ENCODE measurements at places on chromosomes 7 and 10. TPM values are rescaled to one million over a fixed set of nuclear protein-coding genes. Genes with fewer than 3 reads are reported as not detected.
A peak's percentile ranks its signal among the peaks of the same experiment; 100 is the strongest.

GRCh38 chr10:117944676-117945447 is 101.9 kb downstream of the RAB11FIP2 start:
- H3K27ac ChIP-seq, result no peak overlapping the region
- peaks cover 4% of the 10 kb centered on the region for H3K27me3 ChIP-seq
- no peaks in the 10 kb centered on the region for H3K36me3 ChIP-seq
- no peaks in the 10 kb centered on the region for H3K4me1 ChIP-seq

DNA sequence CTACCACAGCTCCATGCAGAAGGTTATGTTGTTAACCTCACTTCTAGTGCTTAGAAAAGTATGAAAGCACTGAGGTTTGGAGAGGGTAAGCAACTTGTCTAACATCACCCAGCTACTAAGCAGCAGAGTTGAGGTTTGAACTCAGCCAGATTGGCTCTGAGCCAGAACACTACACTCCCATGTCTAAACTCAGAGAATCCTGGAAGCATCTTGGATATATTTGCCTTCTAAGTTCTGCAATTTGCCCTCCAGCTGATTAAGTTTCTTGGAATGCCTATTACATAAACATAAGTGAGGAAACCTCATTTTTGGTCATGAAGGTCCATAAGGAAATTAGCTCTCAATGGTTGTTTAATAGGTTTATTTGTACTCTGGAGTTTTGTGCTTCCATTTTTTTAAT is 78.1 kb upstream of the PHYHIPL start:
- no peaks in the 10 kb centered on the region for H3K4me1 ChIP-seq
- H3K36me3 ChIP-seq, result no peaks in the 10 kb centered on the region
- no peak for DNase-seq
- no peak overlapping the region for H3K27ac ChIP-seq

DNA sequence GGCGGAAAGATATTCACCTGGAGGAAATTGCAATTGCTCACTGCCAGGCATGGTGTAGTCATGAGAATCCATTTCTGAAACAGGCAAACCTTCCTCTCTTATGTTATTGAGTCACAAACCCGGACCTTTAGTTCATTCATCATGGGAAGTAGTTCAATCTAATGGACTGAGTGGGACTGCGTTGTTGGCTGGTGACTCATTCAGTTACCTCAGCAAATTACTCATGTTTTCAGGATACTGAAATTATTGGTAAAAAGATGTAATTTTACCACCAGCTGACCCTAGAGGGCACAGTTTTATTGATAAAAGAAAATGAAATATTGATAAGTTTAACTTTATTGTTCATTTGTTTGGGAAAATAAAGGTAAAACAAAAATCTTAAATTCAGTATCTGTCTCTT is 1194.4 kb upstream of the SORCS1 start:
- H3K27ac ChIP-seq, result no peak overlapping the region
- no peak overlapping the region for H3K4me3 ChIP-seq
- DNase-seq, result no peak
- H3K27me3 ChIP-seq, result no peaks in the 10 kb centered on the region
- H3K36me3 ChIP-seq, result no peaks in the 10 kb centered on the region

CPA1 gene
- not detected for polyA plus RNA-seq

- no peaks in the 10 kb centered on the region for H3K27me3 ChIP-seq
- peaks cover 23% of the 10 kb centered on the region for H3K36me3 ChIP-seq
- peak overlapping the region; percentile 95 for H3K27ac ChIP-seq
- H3K4me1 ChIP-seq, result peaks cover 23% of the 10 kb centered on the region
These were observed 350 bp upstream of the ZNF37A start for GRCh38 chr10:38093816-38094157.

TRIM50 gene
- not detected for polyA plus RNA-seq

RADIL gene
- not detected for polyA plus RNA-seq

- no peak overlapping the region for H3K4me3 ChIP-seq
- no peaks in the 10 kb centered on the region for H3K27me3 ChIP-seq
- H3K27ac ChIP-seq, result peak overlapping the region; percentile 94
- peaks cover 17% of the 10 kb centered on the region for H3K36me3 ChIP-seq
These were observed 5.8 kb downstream of the DBNL start for GRCh38 chr7:44050121-44050914.

GRCh38 chr7:157650801-157651200 is 314.0 kb downstream of the DNAJB6 start:
- no peaks in the 10 kb centered on the region for H3K27me3 ChIP-seq
- H3K27ac ChIP-seq, result no peak overlapping the region
- H3K4me3 ChIP-seq, result no peak overlapping the region
- no peak for DNase-seq

WEE2 gene
- polyA plus RNA-seq, result not detected

GRCh38 chr7:77698042-77698625 is 1.9 kb downstream of the RSBN1L start:
- H3K4me1 ChIP-seq, result peaks cover 68% of the 10 kb centered on the region
- no peaks in the 10 kb centered on the region for H3K27me3 ChIP-seq
- no peak for DNase-seq
- H3K27ac ChIP-seq, result peak overlapping the region; percentile 93
- H3K4me3 ChIP-seq, result peak overlapping the region; percentile 99
- peaks cover 7% of the 10 kb centered on the region for H3K36me3 ChIP-seq

- H3K27ac ChIP-seq, result no peak overlapping the region
- H3K4me1 ChIP-seq, result no peaks in the 10 kb centered on the region
- DNase-seq, result no peak
- H3K4me3 ChIP-seq, result no peak overlapping the region
- H3K36me3 ChIP-seq, result no peaks in the 10 kb centered on the region
These were observed 41.4 kb upstream of the PNLIPRP3 start for GRCh38 chr10:116385994-116386809.

- peaks cover 17% of the 10 kb centered on the region for H3K4me1 ChIP-seq
- no peak overlapping the region for H3K4me3 ChIP-seq
- DNase-seq, result no peak
- H3K27me3 ChIP-seq, result peaks cover 15% of the 10 kb centered on the region
- H3K27ac ChIP-seq, result peak overlapping the region; percentile 9
These were observed 52.7 kb downstream of the RBM17 start for GRCh38 chr10:6141296-6142151.

- no peak for DNase-seq
- H3K4me3 ChIP-seq, result no peak overlapping the region
- H3K27me3 ChIP-seq, result no peaks in the 10 kb centered on the region
- no peaks in the 10 kb centered on the region for H3K36me3 ChIP-seq
- no peak overlapping the region for H3K27ac ChIP-seq
These were observed 59.1 kb downstream of the HGF start for GRCh38 chr7:81710751-81711150.

- no peak for DNase-seq
- no peak overlapping the region for H3K4me3 ChIP-seq
- no peak overlapping the region for H3K27ac ChIP-seq
- H3K4me1 ChIP-seq, result no peaks in the 10 kb centered on the region
These were observed 240.7 kb downstream of the TCERG1L start for GRCh38 chr10:131070856-131071255.

DNA sequence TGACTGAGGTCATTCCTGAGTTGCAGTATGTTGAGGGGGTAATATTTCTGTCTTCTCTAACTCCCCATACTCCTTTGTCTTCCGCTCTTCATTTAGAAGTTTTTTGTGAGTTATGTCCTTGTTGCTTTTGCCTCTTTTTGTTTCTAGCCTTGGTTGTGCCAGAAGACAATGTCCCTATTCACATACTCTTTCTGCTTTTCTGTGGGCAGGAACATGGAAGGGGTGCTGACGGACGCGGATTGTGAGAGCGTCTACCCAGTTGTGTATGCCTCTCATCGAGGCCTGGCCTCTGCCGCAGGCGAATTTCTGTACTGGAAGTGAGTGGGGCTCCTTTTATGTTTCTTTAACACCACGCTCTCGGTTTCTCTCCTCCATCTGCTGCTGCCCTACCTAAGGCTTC is 20.5 kb downstream of the STAG3 start:
- peak overlapping the region; percentile 90 for H3K27ac ChIP-seq
- no peaks in the 10 kb centered on the region for H3K27me3 ChIP-seq
- peaks cover 64% of the 10 kb centered on the region for H3K4me1 ChIP-seq
- no peaks in the 10 kb centered on the region for H3K36me3 ChIP-seq

AGAP3 gene
- polyA plus RNA-seq, result not detected

DNA sequence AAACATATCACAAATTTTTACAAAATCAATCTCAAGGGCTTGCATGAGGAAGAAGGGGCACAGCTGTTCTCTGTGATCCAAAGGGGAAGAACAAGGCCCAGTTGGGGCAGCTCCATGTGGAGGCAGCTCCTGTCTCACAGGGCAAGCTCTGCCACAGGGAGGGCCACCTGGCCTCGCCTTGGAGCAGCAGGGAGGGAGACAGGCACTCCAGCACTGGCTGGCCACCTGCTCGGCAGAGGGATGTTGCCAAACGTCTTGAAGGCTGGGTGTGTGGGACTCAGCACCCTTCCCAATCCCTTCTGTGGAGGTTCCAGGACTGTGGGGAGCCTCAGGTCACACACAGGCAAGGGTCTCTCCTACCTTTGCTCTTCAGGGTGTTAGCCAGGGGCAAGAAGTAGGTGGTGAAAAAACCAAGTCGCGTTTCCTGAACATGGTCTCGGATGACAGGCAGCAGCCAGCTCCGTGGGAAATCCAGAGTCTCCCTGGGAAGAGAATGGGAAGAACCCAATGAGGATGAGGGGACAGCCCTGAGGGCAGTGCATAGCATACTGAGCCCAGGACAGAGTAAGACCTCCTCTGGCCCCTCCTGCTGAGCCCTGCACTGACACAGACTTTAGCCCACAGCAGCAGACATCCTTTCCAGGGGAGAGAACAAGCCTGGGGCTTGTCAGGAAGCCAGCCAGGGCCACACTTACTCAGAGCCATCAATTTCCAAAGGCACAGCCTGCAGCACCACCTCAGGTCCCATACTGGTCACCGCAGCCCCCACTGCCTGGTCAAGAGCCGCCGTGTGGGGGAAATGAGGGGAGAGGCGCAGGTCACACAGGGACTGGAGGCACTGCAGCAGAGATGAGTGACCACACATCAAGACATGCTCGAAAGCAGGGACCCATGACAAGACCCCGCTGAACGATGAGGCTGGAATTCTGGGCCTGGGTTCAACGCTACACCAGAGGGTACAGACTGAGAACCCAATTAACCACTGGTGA is 21.9 kb downstream of the RRP12 start:
- H3K27ac ChIP-seq, result peak overlapping the region; percentile 76
- H3K4me3 ChIP-seq, result no peak overlapping the region
- H3K36me3 ChIP-seq, result no peaks in the 10 kb centered on the region
- no peak for DNase-seq

DNA sequence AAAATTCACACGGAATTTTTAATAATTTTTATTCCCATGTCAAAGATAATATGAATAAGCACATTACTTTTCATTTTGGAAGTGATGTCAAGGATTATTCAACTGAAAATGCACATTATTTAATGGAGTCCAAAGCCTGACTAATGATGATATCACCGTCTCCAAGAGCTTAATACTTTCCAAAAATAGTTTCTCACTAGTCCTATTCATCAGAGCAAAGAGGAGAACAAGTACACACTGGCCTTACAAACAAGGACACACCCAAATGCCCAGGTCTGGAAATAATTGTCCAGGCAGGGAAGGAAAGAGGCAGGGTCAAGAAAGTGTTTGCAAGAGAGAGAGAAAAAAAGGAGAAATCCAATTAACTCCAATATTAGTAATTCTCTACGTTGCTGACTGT is 216.8 kb upstream of the CCDC6 start:
- no peak overlapping the region for H3K27ac ChIP-seq
- no peaks in the 10 kb centered on the region for H3K36me3 ChIP-seq
- no peaks in the 10 kb centered on the region for H3K27me3 ChIP-seq

DNA sequence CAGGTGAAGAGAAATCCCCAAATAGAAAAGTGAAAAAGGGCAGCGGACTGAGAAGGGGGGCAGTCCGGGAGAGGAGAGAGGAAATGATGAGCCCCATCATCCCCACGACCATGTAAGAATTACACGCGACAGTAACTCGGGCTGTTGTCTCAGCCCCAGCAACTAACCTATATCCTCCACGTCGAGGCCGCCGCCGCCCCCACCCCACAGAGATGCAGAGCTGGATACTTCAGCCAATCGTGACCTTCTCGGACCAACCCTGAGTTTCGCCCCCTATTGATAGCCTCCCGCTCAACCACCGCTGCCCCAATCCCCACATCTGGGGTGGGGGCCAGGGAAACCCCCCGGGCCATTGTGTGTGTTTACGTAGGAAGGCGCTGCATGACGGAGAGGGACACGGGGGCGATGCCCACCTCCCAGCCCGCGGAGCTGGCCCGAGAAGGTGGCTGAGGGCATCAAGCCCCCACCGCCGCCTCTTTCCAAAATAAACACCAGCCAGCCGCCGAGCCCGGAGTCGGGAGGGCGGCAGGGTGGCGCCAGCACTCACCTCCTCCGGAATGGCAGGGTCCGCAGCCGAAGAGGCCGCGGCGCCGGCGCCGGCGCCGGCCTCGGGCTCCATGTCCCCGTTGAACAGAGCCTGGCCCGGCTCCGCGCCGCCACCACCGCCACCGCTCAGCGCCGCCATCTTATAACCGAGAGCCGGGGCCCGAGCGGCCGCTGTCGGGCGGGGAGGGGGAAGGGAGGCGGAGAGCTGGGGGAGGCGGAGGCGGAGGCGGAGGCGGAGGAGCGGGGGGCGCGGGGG is 509 bp downstream of the BRAF start:
- no peak overlapping the region for H3K27ac ChIP-seq
- peak; percentile 95 for DNase-seq
- H3K4me3 ChIP-seq, result no peak overlapping the region
- H3K36me3 ChIP-seq, result no peaks in the 10 kb centered on the region
- H3K4me1 ChIP-seq, result peaks cover 13% of the 10 kb centered on the region
- no peaks in the 10 kb centered on the region for H3K27me3 ChIP-seq

- peaks cover under 1% of the 10 kb centered on the region for H3K27me3 ChIP-seq
- H3K27ac ChIP-seq, result peak overlapping the region; percentile 33
- H3K36me3 ChIP-seq, result no peaks in the 10 kb centered on the region
- DNase-seq, result no peak
These were observed 147.4 kb downstream of the PRPF18 start for GRCh38 chr10:13734151-13734550.

CTAGE4 gene
- polyA plus RNA-seq, result 0.13 TPM

FRMPD2 gene
- not detected for polyA plus RNA-seq

DNA sequence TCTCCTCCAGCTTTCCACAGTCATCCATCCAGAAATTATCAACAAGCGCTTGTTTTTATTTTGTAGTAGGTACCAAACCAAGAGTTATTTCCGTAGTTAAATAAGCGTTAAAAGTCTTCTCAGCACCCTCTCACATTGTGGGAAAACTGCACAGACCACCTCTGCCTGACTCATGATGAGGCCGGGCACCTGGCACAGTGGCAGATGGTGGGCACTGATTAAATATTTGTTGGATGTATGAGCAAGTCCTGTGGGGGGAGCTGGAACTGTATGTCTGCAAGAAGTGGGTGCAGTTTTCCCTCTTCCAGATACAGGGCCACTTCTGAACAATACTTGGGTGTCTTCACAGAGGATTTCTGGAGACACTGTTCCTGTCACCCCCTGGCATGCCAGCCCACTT is 5.3 kb upstream of the REPIN1 start:
- H3K4me3 ChIP-seq, result no peak overlapping the region
- H3K36me3 ChIP-seq, result no peaks in the 10 kb centered on the region
- DNase-seq, result no peak
- H3K27ac ChIP-seq, result peak overlapping the region; percentile 100
- H3K27me3 ChIP-seq, result no peaks in the 10 kb centered on the region

- no peak overlapping the region for H3K4me3 ChIP-seq
- no peaks in the 10 kb centered on the region for H3K27me3 ChIP-seq
- no peak overlapping the region for H3K27ac ChIP-seq
- H3K4me1 ChIP-seq, result no peaks in the 10 kb centered on the region
- DNase-seq, result no peak
These were observed 82.2 kb downstream of the KBTBD2 start for GRCh38 chr7:32809347-32809746.
